ENCODE measurements at places on chromosomes 13 and 19.

DNA sequence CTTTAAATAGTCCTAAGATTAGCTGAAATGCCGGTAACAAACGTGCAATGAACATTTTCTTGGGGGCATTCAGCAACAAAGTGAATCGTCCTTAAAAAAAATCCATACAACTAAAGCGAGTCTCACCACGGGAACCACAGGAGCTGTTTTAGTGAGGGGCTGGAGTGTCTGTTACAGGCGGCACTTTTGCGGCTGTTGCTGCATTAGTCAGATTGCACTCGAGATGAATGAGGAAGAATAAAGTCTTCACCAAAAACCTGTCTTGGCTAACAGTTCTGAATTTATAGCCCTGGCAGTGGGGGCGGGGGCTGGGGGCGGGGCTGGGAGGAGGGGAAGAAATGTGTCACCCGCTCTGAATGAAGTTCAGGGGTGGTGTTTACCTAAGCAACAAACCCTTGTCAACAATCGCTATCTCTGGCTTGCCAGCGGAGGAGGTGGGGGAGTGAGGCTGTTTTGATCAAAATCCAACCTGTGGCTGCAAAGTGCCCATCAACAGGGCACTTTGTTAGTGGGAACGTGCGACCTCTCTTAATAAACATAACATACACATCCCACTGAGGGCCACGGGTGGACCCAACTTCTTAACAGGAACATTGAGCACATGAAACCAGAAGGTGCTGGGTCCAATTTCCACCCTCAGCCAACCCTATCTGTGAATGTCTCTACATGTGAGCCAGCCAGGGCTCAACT lies 44.5 kb downstream of the RFX2 start:
- DNase-seq: peak; percentile 58

GRCh38 chr19:55132453-55133129 lies 15.2 kb upstream of the PPP1R12C start:
- no peak for DNase-seq

GRCh38 chr13:44432650-44433049 lies 59.0 kb downstream of the SERP2 start:
- DNase-seq: no peak

DNA sequence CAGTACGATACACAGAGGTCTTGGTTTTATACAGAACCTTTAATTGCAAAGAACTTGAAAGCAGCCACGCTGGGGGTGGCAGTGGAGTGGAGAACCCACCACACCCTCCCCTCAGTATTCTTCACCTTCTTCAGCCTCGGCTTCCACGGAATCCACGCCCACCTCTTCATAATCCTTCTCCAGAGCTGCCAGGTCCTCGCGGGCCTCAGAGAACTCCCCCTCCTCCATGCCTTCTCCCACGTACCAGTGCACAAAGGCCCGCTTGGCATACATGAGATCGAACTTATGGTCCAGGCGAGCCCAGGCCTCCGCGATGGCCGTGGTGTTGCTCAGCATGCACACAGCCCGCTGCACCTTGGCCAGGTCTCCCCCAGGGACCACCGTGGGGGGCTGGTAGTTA lies 7.9 kb downstream of the TUBA3C start:
- no peak for DNase-seq

GRCh38 chr19:10717054-10717355 lies 874 bp upstream of the DNM2 start:
- DNase-seq: no peak

GRCh38 chr13:27920677-27921420 lies 1.0 kb downstream of the PDX1 start:
- no peak for DNase-seq

- DNase-seq: no peak
These were observed 163.2 kb downstream of the TEX29 start for GRCh38 chr13:111483621-111483987.
